ENCODE measurements at places on chromosomes 4 and X. TPM values are rescaled to one million over a fixed set of nuclear protein-coding genes. Genes with fewer than 3 reads are reported as not detected.
A peak's percentile ranks its signal among the peaks of the same experiment; 100 is the strongest.

DNA sequence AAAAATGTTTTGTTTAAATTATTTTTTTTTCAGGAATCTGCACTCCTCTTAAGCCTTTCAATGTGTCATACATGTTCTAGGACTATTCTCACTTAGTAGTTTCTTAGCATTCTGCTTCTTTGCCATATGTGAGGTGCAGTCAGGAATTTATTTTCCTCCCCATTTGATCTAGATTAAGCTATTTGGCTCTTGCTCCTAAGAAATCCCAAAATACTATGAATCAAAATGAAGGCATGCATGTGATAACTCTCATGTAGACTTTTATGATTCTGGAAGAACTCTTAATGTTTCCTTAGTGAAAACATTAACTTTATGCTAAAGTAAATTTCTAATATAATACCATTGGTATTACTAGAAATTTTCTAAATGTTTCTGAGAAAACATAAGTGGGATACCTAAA lies 664.5 kb downstream of the RAPGEF2 start:
- no peak for DNase-seq
- H3K36me3 ChIP-seq, result no peaks in the 10 kb centered on the region
- H3K27ac ChIP-seq, result no peak overlapping the region
- no peak overlapping the region for H3K4me3 ChIP-seq
- H3K4me1 ChIP-seq, result no peaks in the 10 kb centered on the region

GRCh38 chr4:8914461-8915171 lies 43.0 kb upstream of the HMX1 start:
- no peak overlapping the region for H3K27ac ChIP-seq
- H3K4me3 ChIP-seq, result no peak overlapping the region
- no peak for DNase-seq
- peaks cover 5% of the 10 kb centered on the region for H3K27me3 ChIP-seq
- H3K36me3 ChIP-seq, result no peaks in the 10 kb centered on the region
- H3K4me1 ChIP-seq, result no peaks in the 10 kb centered on the region

DNA sequence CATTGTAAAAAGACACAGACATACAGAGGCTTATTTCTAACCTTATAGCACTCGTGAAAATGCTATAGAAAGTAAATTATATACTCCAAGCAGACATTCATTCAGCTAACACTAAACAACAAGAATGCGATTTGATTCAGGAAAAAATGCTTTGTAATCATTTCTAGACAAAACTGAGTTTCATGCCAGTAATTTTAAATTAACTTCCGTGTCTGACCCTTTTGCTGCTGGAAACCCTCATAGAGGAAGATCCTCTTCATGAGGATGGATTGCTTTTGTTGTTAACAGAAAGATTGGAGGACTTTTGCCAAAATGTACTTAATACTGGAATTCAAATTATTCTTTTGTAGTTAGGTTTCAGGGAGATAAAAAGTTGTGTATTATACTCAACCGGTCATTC lies 43.3 kb downstream of the GUCY1A1 start:
- no peaks in the 10 kb centered on the region for H3K4me1 ChIP-seq
- H3K27ac ChIP-seq, result no peak overlapping the region
- peaks cover 7% of the 10 kb centered on the region for H3K27me3 ChIP-seq
- no peak overlapping the region for H3K4me3 ChIP-seq
- no peak for DNase-seq
- peaks cover 7% of the 10 kb centered on the region for H3K36me3 ChIP-seq

Gene KDR
- 14.5 TPM for polyA plus RNA-seq

Gene AWAT2
- polyA plus RNA-seq, result not detected

DNA sequence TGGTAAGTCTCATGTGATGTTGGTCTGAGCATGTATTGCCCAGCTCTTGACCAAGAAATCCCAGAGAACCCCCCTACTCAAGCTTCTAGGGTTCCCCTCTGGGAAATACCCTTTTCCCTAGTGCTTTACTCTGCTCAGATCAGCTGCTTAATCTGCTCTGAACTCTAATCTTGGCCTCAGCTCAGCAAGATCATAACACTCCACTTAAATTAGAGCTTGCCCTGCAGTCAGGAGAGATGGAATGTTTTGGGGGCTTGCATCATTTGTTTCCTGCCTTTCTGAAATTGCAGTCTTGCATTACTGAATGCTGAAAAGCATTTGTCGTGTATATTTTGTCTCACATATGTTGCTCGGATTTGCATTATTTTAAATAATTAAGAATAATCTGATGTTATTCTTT lies 1153.6 kb downstream of the FSTL5 start:
- DNase-seq, result no peak
- no peaks in the 10 kb centered on the region for H3K36me3 ChIP-seq
- no peak overlapping the region for H3K27ac ChIP-seq
- no peaks in the 10 kb centered on the region for H3K4me1 ChIP-seq
- H3K27me3 ChIP-seq, result no peaks in the 10 kb centered on the region

GRCh38 chr4:87118826-87119225 lies 101.6 kb downstream of the KLHL8 start:
- no peak overlapping the region for H3K4me3 ChIP-seq
- H3K27ac ChIP-seq, result no peak overlapping the region
- peaks cover 58% of the 10 kb centered on the region for H3K36me3 ChIP-seq
- no peaks in the 10 kb centered on the region for H3K27me3 ChIP-seq

- DNase-seq, result no peak
- H3K27ac ChIP-seq, result no peak overlapping the region
- no peaks in the 10 kb centered on the region for H3K4me1 ChIP-seq
- H3K27me3 ChIP-seq, result no peaks in the 10 kb centered on the region
- no peaks in the 10 kb centered on the region for H3K36me3 ChIP-seq
These were observed 346.4 kb downstream of the ZNF674 start for GRCh38 chrX:46198858-46199257.

GRCh38 chr4:139530833-139531427 lies 25.1 kb downstream of the SETD7 start:
- no peaks in the 10 kb centered on the region for H3K4me1 ChIP-seq
- no peak overlapping the region for H3K4me3 ChIP-seq
- H3K36me3 ChIP-seq, result no peaks in the 10 kb centered on the region
- H3K27me3 ChIP-seq, result no peaks in the 10 kb centered on the region

DNA sequence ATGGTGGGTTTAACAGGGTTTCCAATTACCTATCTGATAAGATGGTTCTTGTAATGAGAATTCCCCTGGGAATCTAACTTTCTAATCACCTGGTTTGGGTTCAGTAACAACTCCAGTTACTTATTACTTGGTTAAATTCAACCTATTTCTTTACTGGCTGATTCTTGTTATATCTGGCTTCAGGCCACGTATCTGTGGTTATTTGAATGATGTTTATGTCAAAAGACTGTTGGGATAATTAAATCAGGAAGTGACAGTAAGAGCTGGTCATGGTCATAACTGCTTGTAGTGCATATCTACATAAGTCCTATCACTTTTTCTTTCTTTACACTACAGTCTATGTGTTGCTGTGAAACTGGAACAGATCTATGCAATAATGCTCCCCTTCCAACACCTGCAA lies 108.1 kb downstream of the MID1 start:
- H3K4me3 ChIP-seq, result no peak overlapping the region
- no peaks in the 10 kb centered on the region for H3K4me1 ChIP-seq
- no peaks in the 10 kb centered on the region for H3K27me3 ChIP-seq
- no peak for DNase-seq

Gene RAB39B
- polyA plus RNA-seq, result 1.6 TPM

DNA sequence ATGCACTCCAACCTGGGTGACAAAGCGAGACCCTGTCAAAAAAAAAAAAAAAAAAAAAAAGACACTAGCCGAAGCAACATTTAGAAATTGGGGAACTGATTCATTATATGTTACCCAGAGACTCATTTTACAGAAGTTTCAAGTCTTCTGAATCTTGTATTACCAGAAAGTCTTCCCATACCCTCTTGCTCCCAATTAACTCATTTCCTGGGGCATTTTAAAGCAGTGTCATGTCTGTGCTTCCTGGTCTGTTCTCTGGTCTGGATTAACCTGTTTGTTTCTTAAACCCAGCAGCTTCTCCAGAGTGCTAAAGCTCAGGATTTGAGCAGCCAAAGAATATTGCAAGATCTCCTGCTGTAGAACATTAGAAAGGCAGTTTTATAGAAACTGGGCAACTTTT lies 43.7 kb downstream of the FRMPD3 start:
- no peak overlapping the region for H3K4me3 ChIP-seq
- no peak for DNase-seq
- H3K36me3 ChIP-seq, result no peaks in the 10 kb centered on the region
- H3K27me3 ChIP-seq, result no peaks in the 10 kb centered on the region
- peaks cover 5% of the 10 kb centered on the region for H3K4me1 ChIP-seq

Gene EPHA5
- 0.72 TPM for polyA plus RNA-seq

DNA sequence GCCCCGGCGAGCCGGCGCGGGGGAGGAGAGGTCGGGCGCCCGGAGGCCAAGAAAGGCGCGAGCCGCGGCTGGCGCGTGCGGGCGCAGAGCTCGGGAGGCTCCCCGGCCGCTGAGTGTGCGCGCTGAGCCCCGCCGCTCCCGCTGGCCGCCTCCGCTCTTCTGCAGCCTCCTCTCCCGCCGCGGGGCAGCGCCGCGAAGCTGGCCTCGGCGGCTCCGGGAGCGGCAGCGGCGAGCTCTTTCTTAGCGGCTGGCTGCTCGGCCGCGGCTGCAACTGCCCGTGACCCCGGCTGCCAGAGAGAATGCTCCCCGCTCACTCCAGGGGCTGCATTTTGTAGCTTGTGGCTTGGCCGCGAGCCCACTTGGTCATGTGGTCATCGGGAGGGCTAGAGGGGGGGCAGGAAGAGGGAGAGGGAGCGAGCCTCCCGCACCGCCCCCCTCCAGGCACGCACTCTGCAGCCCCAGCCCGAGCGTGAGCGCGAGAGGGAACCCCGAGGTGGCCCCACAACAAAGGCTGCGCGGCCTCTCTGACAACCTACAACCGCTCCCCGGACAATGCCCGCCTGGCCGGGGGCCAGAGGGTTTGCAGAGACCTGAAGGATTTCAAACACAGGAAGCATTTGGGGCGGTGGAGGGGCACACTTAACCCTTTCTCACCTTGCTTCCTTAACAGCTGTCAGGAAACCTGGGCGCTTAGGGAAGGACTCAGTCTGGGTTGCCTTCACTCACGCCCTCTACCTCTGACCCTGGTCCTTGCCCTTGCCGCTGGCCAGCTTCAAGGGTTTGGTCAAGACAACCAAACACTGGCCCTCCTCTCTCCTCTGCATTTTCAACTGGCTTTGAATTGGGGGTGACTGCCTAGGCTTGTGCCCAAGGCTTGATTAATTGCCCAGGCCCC lies at the start of gene APLN:
APLN (minus strand) TSS at position 305 of the 895 bp plus-strand sequence. CDS start 326 bp downstream, outside the sequence.
- no peak for DNase-seq
- H3K27me3 ChIP-seq, result peaks cover 4% of the 10 kb centered on the region
- H3K4me1 ChIP-seq, result peaks cover 10% of the 10 kb centered on the region
- no peaks in the 10 kb centered on the region for H3K36me3 ChIP-seq
- no peak within 1 kb of the TSS for H3K27ac ChIP-seq

DNA sequence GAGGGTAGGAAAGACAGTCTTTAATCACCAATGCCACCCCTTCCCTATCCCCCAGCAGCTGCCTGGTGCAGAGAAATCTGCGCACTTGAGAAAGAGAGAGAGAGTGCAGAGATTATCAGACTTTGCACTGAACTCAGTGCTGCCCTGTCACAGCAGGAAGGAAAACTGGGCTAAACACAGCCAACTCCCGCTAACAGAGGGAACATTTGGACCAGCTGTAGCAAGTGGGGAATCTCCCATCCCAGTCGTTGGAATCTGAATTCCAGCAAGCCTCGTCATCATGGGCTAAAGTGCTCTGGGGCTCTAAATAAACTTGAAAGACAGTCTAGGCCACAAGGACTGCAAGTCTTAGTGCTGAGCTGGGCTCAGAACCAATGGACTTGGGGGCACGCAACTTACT lies 168.7 kb downstream of the DLG3 start:
- no peaks in the 10 kb centered on the region for H3K4me1 ChIP-seq
- no peak overlapping the region for H3K27ac ChIP-seq
- H3K4me3 ChIP-seq, result no peak overlapping the region
- no peaks in the 10 kb centered on the region for H3K36me3 ChIP-seq
- H3K27me3 ChIP-seq, result no peaks in the 10 kb centered on the region
- DNase-seq, result peak; percentile 43

Gene PPBP
- polyA plus RNA-seq, result 1.8 TPM

DNA sequence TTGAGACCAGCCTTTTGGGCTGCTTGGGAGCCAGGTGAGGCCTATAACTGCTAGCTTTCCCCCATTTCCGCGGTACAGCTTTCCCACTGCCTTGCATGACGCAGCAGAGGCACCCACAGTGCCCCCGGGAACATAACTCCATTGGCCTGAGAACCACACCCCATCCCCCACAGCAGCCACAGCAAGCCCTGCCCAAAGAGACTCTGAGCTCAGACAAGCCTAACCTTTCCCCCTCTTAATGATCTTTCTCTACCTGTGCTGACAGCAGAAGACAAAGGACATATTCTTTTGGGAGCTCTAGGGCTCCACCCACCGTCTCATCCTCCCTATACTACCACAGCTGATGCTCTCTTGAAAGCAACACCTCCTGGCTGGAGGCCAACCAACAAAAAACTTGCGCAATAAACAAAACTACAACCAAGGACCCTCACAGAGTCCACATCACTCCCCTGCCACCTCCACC lies 114.8 kb downstream of the FANCB start:
- no peaks in the 10 kb centered on the region for H3K36me3 ChIP-seq
- no peak overlapping the region for H3K27ac ChIP-seq
- H3K27me3 ChIP-seq, result no peaks in the 10 kb centered on the region
- no peaks in the 10 kb centered on the region for H3K4me1 ChIP-seq
- H3K4me3 ChIP-seq, result no peak overlapping the region

DNA sequence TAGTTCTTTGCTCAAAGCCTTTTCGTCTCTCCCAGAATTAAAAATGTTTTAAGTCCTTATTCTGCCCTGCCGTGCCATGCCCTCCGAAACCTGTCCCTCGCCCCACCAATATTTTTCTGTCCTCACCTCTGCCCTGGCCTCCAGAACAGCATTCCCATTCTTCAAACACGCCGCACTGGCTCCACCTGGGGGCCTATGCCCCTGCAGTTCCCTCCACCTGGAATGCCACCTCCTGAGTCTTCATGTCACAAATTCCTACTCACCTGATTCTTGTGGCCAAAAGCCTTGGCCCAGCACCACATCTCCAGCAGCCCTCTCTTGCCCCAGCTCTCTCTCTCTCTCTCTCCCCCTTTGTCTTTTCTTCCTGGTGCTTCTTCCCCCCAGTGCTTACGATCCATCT lies 91.6 kb downstream of the APBB2 start:
- no peak overlapping the region for H3K4me3 ChIP-seq
- H3K4me1 ChIP-seq, result peaks cover 2% of the 10 kb centered on the region
- no peak overlapping the region for H3K27ac ChIP-seq
- no peak for DNase-seq
- H3K27me3 ChIP-seq, result no peaks in the 10 kb centered on the region

Gene BEX3
- polyA plus RNA-seq, result 191 TPM

Gene HTATSF1
- 59.1 TPM for polyA plus RNA-seq

Gene PTCHD1
- polyA plus RNA-seq, result 0.66 TPM

DNA sequence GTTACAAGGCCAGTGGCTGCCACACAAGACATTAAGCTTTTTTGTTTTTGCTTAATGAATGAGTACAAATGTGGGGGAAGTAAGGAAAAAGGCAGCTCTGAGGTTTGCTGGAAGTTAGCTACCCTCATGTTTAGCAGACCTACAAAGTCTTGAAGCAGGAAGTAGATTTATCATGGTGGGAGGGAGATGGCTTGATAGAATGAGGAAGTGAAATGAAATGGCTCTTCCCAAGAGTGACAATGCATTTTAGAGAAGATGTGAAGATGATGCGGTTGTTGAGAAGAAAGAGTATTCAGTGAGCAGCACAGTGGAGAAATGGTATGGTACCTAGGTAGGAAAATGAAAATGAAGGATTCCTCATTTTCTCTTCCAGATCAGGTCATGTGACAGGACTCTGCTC lies 108.0 kb downstream of the SLIT2 start:
- no peaks in the 10 kb centered on the region for H3K27me3 ChIP-seq
- no peak overlapping the region for H3K27ac ChIP-seq
- no peaks in the 10 kb centered on the region for H3K36me3 ChIP-seq

- peaks cover 5% of the 10 kb centered on the region for H3K36me3 ChIP-seq
- no peak overlapping the region for H3K4me3 ChIP-seq
- no peaks in the 10 kb centered on the region for H3K27me3 ChIP-seq
- DNase-seq, result no peak
- H3K27ac ChIP-seq, result no peak overlapping the region
These were observed 39.1 kb downstream of the CLOCK start for GRCh38 chr4:55507612-55508011.

All from large intestine (tissue), 12 donors.